ENCODE measurements at places on chromosomes 11 and 22. TPM values are rescaled to one million over a fixed set of nuclear protein-coding genes. Genes with fewer than 3 reads are reported as not detected.

GRCh38 chr11:12743834-12744449 is 69.7 kb downstream of the TEAD1 start:
- no peak for DNase-seq

DNA sequence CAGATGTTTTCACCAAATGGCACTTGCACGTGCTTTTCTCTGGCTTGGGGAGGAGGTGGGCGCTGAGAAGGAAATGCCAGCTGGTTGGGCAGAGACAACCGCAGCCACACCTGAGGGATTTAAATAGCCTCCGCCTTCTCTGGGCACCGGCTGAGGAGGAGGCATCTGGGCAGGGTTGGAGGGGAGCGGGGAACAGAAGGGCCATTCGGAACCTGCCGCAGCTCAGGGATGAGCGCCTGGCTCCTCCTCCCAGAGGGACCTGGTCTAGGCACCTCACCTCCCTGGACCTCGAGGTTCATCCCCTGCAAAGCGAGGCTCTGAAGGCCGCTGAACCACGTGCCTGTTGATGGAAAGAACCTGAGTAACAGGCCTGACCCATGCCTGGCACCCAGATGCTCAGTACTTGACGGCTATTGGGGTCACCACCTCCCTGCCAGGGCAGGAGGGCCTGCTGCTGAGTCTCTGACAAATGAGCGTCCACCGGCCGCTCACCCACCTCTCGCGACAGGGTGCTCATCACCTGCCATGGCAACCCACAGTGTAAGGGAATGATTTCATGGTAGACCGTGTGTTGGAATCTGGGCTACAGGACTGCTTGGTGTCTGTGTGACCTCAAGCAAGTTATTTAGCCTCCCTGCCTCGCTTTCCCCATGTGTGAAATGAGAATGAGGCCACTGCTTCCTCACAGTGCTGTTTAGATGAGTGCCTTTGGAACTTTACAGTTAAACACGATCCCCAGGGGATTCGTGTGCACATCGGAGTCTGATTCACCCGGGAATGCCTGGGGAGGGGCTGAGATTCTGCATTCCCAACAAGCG is 2.0 kb upstream of the KDELR3 start:
- no peak for DNase-seq

GRCh38 chr11:2272228-2272945 is 2.0 kb upstream of the ASCL2 start:
- no peak for DNase-seq

- DNase-seq = peak; percentile 55
Observed at GRCh38 chr11:7688238-7688826, 15.0 kb upstream of the CYB5R2 start.

The KCNQ1OT1 gene
- 3.1 TPM for polyA plus RNA-seq

The NPTXR gene
- 4.2 TPM for polyA plus RNA-seq

The RIMBP3C gene
- 0.32 TPM for polyA plus RNA-seq

The KRTAP5-7 gene
- not detected for polyA plus RNA-seq
